RCC 7860 (cell line): ENCODE measurements at places on chromosomes 6 and 20.
A peak's percentile ranks its signal among the peaks of the same experiment; 100 is the strongest.

DNA sequence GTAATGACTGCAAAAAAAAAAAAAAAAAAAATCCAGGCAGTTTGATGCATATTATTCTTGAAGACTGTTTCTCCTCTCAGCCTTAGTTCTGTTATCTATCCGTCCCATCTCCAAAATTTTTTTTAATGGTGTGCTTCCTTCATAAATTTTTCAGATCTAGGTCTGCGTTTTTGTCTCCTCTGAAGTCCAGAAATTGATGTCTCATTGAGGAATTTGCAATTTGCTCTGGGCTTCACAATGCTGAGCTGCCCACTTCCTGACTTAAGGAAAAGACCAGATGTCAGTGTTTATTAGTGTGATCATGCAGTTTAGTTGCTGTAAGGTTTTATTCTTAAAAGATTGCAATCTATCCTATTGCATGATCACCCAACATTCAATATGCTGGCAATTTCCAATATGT is 297.6 kb downstream of the ZNF217 start:
- no peak for DNase-seq

- DNase-seq = no peak
These were observed 14.9 kb downstream of the SYCP2L start for GRCh38 chr6:10901770-10902169.

DNA sequence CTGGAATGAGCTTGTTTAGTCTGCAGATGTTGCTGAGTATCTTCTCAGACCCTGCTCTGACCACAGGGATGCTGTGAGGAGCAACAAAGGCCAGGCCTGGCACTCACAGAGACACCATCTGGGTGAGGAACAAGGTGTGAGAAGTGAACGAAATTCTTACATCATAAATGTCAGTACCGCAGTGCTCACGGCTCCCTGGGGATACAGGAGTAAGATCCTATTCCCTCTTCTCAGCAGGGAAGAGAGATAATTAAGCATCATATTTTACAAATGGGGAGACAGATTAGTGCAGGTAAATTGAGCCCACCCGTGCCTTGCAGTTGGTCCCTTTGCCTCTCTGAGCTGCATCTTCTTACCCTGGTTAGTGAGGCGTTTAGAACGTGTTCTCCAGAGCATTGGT is 106.2 kb downstream of the DTD1 start:
- no peak for DNase-seq

DNA sequence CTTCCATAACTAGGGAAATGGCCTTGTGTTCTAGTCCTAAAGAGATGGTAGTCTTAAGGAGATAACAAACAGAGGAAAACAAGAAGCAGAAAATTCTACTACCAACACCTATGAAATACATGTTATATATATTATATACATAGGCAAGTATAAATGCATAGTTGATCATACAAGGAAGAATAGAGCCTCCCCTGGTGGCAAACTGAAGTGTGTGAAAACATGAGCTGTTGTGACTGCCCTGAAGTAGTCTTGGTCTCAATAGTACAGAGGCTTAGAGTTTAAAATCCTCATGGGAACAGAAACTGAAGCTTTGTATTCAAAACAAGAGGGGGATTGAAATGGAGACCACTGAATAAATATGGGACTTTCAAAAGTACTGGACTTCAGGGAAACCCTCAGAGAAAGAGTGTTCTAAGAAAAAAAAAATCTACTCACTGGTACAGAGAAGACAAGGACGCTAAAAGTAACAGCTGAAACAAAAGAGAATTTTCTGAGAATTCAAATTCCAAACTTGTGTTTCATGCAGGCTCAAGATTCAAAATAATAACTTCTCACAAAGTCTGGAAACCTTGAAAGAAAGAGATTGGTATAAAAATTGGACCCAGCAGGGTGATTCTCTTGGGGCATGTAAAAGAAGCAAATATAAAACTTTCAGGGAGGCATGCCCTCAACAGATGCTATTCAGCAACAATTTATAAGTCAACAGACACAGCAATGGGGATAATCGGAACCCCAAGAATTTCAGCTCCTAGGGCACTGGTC is 59.7 kb upstream of the SAMD3 start:
- no peak for DNase-seq

DNA sequence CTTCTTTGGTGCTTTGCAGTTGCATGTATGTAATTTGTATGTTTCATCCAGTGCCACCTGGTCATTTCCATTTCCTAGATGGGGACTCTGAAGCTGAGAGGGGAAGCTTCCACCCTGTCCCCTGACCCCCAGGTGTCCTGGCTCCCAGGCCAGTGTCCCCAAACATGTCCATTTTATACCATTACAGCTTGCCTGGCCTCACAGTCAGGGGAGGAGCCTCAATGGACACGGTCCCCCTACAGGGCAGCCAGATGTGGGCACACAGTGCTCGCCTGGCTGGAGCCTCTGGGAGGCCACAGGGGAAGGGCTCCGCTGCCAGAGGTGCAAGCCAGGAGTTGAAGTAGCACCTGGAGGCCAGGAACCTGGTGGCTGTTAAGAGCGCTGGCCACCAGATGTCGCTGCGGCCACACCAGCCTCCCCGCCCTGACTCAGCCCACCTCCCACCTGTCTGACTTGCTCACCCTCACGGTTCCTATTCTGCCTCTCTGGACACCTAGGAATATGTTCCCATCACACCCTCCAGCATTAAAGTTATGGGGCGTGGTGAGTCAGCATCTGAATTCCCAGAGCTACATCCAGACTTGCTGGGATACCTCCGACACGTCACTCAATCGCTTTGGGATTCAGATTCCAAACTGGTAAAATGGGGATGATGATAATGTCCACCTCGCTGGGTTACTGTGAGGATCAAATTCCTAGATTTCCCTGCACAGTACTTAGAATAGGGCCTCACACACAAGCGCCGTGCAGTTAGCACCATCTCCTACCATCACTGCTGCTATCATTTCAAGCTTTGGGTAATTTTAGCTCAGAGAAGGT is 107.4 kb downstream of the SULF2 start:
- peak; percentile 31 for DNase-seq
